ENCODE measurements at places on chromosomes 3 and 15. TPM values are rescaled to one million over a fixed set of nuclear protein-coding genes. Genes with fewer than 3 reads are reported as not detected.

HES1 gene
- total RNA-seq: 31.4 TPM

GRCh38 chr15:89320200-89320599, 14.4 kb downstream of the POLG start:
- no peak for DNase-seq

DNA sequence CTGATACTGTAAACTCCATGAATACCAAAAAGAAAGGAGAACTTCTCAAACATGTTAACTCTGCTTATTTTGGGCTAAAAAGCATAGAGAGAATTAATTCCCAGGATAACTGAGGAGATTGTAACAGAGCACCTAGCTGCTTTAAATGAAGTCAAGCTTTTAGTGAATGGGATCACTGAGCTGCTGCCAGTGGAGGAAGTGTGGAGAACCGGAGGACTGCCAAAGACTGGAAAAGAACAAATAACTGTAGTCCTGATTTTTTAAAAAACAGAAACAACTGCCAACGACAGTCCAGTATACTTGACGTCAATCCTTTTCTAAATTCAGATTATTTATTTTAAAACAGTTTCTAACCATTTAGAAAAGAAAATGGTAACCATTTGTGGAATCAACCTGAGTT, 3.3 kb downstream of the C3orf70 start:
- no peak for DNase-seq

DNA sequence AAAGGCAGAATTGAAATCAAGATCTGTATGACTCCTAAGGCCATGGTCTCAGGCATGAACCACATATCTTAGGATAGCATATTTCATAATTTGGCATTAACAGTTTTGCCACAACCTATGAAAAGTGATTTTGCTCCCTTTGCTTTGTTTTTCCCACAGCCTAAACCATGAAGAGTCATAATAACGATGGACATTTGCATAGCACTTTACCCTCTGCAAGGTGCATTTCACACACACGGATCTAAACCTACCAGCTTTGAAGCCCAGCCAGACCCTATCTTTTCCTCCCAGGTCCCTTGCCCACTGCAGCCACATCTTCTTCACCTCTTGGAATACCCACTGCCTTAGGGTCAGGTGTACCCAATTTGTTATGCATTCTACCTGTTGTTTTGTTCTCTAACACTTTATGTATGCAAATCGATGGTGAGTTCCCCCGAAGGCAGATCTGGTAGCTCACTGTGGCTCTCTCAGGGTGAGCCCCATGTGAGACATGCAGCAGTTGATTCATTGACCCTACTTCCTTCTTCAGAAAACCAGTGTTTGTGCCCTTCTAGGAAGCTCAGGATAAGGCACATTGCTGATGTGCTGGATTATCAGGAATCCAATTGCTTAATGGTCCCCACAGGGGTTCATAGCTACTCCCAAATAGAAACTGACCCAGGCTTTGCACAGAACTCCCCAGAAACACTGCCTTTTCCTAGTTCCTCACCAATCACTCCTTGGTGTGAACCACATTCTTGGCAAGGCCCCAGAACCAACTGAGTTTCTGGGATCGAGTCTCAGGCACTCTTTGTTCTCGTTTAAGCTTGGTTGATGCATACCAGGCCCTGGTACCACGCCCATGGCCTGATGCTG, 8.7 kb downstream of the ARHGAP31 start:
- DNase-seq: peak; percentile 63

DNA sequence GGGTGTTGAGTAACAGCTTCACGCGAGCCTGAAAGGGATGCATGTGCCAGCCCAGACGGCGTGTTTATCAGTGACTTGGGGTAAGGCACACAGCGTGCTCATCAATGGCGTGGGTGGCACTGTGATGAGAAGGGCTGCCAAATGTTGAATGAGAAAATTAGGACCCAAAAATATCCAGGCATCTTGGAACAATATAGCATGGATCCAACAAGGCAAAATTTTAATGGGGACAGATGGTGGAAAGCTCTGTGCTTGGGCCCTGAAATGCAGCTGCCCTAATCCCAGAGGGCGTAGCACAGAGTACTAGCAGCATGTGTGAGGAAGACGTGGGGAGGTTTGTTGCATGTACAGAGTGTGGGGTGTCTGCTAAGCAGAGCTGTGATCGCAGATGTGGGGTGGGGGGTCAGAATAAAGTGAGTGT, 48.9 kb downstream of the SSUH2 start:
- no peak for DNase-seq

DNA sequence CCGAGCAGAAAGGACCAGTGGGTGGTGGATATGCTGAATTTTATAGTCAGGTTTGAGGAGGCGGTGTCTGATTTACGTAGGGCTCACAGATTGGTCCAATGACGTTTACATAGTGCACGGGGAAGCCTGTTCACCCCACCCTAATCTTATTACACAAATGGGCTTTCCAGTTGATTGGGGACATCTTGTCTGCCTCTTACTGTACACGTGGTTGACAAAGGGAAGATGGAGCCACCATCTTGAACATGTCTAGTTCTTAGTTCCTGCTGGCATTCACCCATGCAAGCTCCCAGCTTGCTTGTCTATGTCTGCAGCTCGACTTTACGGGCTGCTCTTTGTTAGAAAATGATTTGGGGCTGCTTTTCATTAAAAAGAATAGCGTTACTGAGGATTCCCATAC, 332.0 kb upstream of the SLCO3A1 start:
- no peak for DNase-seq

DNA sequence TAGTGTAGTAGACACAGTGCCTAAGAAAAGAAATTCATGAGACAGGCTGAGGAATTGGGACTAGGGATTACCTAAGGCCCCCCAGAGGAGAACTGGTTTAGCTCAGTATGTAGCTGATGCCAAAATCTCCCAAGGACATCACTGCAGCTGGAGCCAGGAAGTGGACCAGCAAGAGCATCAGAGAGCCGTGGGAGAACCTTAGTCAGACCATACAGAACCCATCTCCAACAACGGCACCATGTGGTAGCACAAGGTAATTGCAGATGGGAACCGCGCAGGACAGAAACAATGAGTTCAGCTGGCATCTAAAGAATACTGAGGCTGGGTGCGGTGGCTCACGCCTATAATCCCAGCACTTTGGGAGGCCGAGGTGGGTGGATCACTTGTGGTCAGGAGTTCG, 81.7 kb downstream of the WNT5A start:
- DNase-seq: peak; percentile 34

DNA sequence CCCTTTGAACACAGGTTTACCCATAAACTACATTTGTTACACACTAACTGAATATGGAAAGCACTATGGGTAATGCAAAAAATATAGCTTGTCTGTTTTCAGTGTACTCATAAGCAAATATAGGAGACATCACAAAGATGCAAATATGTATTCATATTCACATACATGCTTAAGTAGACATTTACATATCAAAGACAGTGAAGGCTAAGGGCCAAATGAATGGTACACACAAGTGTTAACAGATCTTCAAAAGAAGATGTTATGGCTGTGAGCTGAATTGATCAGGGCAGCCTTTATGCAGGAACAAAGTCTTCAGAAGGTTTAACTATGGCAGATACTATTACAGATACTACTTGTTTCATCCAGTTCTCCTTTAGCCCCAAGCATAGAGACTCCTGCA, 384.1 kb downstream of the FHIT start:
- no peak for DNase-seq

DNA sequence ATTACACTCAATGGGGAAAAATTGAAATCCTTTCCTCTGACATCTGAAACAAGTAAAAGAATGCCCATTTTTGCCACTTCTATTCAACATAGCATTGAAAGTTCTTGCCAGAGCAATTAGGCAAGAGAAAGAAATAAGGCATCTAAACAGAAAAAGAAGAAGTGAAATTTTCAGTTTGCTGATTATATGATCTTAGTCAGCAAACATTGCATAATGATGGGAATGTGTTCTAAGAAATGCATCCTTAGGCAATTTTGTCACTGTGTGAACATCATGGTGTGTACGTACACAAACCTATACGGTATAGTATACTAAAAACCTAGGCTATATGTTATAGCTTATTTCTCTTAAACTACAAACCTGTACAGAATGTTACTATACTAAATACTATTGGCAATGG, 278.0 kb downstream of the CGGBP1 start:
- DNase-seq: no peak

DNA sequence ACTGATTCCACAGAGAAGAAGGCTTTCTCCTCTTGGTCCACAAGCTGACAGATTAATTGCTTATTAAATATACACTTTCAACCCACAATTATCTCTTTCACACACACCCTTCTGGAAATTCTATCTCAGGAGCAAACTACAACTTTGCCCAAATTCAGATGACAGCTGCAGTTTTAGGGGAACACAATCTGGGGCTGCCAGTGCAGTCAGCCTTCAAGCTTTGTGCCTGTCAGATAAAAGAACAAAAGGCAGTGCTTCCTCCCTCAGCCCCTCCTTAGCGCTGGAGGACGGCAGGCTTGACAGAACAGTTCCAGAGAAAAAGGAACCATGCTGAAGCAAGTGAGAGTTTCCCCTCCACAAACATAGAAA, 99.6 kb downstream of the TMCC1 start:
- no peak for DNase-seq

- no peak for DNase-seq
These were observed 124.6 kb upstream of the LYSMD4 start for GRCh38 chr15:99857836-99858235.

DNA sequence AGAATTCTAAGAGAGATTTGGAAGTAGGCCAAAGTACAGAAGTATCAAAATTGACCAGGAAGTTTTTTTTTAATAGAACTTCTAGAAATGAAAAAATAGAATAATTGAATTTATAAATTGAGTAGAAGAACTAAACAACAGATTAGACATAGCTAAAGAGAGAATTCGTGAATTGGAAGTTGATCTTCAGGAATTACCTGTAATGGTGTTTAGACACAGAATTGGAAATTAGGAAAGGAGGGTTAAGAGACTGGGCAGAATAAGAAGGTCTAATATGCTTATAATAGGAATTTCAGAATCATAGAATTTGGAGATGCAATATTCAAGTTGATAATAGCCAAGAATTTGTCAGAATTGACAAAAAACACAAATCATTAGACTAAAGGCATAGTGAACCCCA, 16.2 kb downstream of the ACVR2B start:
- DNase-seq: no peak

GRCh38 chr3:53551324-53551723, 56.9 kb downstream of the CACNA1D start:
- DNase-seq: peak; percentile 4

DNA sequence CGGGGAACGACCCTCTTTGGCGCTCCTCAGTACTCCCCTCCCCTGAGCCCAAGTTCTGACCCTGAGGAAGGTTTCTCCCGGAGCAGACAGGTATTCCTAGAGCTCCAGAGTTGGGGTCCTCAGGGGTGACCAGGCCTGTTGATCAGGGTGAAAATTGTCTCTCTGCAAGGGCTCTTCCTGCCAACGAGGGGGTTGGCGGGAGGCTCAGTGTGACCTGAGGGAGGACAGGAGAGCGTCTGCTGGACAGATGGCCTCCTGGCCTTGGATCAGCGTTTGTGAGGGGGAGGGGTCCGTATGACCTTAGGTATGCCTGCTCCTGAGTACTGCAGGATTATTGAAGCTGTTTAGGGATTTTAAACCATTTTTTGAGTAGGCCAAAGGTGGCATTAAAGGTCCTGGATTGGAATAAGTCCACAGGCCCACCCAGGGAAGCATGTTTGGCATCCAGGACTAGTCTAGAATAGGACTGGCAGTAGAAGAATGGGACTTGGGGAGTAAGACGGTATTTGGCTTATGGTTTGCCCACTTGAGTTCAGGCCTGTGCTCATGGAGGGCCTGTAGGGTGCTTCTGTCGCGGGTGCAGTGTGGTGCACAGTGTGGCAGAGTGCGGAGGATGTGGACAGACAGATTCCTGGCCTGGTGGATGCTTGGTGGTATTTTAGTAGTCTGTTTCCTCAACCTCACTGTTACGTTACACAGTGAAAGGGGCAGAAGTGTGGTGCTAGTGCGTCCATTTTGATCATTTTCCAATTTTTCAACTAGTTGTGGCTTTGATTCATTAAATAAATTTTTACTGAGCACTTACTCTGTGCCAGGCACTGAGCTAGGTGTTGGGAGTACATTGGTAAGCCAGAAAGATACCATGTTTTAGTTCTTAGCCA, 959 bp downstream of the ZNF592 start:
- DNase-seq: peak; percentile 30

GRCh38 chr3:71581457-71582035, 2.0 kb downstream of the FOXP1 start:
- DNase-seq: peak; percentile 46

ATRIP gene
- total RNA-seq: 4.9 TPM

- no peak for DNase-seq
These were observed 35.4 kb downstream of the TPRA1 start for GRCh38 chr3:127555108-127555507.

Data from M059J (cell line).